CD4-positive, alpha-beta T cell treated with Interleukin-10 for 1 hour (primary cell): ENCODE measurements at places on chromosomes 16 and 17.
A peak's percentile ranks its signal among the peaks of the same experiment; 100 is the strongest.

DNA sequence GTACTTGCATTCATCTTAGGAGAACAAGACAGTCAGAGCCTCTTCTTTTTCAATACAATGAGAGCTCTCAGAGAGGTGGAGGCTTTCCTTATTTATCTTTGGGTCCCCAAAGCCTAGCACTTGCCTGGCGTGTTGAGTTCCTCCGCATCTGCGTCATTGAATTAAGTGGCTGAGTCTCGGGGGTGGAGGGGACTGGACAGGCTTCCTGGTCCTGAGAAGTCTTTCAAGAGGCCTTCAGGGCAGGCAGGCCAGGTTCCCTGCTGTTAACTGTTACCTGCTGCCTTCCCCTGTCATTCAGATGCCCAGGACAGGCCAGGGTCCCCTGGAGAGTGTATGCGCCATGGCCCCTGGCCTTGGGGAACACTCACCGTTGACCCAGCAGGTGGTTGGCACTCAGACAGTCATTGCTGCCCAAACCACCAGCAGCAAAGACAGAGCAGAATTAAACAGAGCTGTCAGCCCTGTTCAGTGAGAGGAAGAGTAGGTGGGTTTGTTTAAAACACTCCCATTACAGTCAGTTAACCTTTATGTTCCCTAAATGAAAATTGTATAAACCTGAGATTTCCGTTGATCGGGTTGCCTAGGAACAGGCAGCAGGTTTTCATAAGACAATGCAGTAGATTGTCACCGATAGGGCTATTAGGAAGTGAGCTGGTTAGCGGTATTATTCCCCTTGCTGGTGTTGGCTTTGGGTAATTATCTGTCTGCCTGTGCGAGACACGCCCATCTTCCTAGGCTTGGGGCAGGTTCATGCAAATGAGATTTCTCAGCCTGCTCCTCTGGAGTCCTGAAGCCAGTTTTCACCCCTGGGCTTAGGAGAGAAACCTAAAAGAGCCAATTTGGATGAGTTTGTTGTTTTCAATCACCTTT, 132.7 kb downstream of the CCDC182 start:
- DNase-seq: peak; percentile 75

DNA sequence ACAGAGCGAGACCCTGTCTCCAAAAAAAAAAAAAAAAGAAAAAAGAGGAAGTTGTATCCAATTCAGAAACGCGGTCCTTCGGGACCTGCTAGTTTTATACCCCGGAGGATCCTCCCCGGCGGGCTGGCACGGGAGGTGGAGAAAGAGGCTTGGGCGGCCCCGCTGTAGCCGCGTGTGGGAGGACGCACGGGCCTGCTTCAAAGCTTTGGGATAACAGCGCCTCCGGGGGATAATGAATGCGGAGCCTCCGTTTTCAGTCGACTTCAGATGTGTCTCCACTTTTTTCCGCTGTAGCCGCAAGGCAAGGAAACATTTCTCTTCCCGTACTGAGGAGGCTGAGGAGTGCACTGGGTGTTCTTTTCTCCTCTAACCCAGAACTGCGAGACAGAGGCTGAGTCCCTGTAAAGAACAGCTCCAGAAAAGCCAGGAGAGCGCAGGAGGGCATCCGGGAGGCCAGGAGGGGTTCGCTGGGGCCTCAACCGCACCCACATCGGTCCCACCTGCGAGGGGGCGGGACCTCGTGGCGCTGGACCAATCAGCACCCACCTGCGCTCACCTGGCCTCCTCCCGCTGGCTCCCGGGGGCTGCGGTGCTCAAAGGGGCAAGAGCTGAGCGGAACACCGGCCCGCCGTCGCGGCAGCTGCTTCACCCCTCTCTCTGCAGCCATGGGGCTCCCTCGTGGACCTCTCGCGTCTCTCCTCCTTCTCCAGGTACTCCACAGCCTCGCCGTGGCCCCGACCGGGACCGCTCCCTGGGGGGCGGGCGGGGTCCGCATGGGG, at the start of gene CDH3:
TSS of gene CDH3 (plus strand) at position 596 of the 779 bp plus-strand sequence. CDS start at position 666, 70 bp downstream.
- DNase-seq: peak; percentile 32

DNA sequence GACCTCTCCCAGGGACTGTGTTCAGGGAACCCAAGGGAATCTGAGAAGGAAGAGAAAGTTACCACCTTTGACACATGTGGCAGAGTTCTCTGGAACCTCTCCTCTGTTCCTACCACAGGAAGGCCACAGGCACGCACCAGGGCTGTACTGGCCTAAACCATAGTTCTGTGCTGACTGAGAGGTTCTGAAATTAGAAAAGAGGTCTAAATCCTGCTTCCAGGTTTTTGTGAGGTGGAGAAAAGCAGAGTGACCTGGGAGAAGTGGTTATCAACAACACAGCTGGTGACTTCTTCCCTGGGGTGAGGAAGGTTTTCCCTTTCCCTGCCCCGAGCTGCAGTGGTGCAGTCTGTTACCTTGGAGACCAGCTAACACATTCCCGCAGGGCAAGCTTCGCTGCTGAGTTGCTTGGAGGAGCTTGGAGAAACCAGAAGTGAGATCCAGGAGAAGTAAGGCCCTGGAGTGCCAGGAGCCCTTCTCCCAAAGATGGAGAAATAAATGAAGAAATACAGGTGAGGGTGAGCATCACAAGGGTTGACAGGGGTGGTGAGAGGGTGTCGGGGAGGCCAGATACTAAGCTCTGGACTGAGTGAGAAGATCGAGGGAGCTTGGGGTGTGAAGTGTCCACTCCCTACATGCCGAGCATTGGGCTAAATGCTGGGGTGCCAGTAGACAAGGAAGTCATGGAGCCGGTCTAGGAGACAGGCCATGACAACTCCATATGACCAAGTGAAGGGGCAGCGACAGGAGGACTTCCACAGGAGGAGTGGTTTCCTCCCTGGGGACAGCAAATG, at the start of gene VWA3A:
TSS of gene VWA3A (plus strand) at position 399 of the 791 bp plus-strand sequence. CDS start at position 496, 97 bp downstream.
- DNase-seq: no peak

- no peak for DNase-seq
These were observed 1.5 kb upstream of the BICDL2 start for GRCh38 chr16:3038256-3038655.

DNA sequence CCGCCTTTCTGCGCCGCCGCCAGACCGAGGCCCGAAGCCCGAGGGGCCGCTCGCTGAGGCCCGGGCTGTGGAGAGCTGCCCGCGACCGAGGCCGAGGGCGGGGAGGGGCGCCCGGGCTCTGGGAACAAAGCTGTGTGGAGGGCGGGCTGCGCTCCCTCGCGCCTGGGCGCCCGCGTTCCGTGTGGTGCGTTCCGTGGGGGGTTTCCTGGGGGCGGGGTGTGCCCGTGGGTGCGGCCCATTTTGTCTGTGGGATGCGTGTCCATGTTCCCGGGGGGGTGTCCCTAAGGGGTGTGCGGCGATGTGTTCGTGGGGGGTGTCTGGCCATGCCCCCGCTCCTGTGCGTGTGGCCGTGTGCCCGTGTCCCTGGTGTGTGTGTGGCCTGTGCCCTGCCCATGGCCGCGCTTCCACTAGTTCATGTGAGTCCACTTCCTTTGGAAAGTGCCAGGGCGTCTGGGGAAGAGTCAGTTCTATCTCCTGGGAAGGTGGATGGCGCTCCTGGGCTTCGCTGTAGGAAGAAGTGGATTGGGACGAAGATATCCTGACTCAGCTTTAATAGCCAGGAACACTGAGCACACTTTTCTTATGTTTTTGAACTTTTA, 520 bp downstream of the JPT2 start:
- DNase-seq: peak; percentile 51

DNA sequence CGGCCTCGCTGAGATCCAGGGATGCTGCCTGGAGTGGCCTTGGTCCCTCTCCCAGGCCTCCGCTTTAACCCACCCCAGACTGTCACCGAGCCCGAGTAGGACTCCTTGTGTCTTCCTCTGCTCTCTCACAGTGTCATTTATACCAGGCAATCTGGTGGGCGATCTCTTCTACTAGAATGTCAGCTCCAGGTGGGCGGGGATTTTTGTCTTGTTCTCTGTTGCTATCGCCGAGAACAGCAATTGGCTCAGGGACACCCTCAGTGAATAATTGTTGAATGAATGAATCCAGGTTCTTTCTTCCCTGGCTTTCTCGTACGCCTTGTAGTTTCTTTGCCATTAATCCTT, 591 bp downstream of the DHX38 start:
- peak; percentile 21 for DNase-seq

DNA sequence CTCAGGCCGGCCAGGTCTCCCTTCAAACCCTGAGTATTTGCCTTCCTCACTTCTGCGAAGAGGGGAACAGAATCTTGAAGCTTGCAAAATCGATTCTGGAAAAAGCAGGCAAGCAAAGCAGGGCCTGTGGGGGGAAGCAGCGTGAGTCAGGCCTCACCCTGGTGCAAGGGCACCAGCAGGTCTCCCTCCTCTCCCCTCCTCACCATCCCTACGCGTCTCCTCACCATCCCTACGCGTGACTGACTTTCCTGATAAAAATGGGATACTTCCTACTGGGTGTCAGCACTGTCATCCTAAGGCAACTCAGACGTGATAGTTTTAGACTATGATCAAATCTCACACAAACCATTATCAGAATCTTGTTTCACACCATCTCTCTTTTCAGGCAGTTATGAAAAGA, 12.1 kb downstream of the CMTM3 start:
- DNase-seq: no peak

DNA sequence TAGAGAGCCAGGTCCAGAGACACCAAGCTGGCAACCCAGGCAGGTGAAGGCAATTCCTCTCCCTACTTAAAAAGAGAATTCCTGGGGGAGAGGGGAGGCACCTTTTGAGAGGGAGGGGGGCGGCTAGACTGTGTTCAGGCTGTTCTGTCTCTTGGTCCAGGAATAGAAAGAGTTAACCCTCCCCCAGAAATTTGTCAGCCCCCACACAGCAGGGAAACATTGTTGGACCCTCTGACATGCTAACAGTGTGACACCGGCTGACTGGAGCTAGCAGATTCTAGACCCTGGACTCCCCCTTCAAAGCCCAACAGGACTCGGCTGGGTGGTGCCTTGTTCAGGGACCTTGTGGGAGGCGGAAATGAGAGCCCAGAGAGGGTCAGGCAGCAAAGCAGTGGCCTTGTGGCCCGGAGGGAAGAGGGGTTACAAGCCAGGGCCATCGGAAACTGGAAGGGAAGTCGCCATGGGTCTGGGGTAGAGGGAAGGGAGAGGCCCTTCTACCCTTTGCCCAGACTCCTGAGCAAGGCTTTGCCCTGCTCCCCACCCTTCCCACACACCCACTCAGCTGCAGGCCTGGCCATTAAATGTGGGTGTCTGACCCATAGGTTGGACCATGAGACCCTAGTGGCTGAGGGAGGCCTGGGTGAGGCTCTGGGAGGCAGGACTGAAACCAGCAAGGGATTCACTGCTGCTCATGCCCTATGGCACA, 44.6 kb downstream of the RAI1 start:
- DNase-seq: no peak

- DNase-seq: no peak
These were observed 16.7 kb upstream of the TOB1 start for GRCh38 chr17:50882851-50883250.

DNA sequence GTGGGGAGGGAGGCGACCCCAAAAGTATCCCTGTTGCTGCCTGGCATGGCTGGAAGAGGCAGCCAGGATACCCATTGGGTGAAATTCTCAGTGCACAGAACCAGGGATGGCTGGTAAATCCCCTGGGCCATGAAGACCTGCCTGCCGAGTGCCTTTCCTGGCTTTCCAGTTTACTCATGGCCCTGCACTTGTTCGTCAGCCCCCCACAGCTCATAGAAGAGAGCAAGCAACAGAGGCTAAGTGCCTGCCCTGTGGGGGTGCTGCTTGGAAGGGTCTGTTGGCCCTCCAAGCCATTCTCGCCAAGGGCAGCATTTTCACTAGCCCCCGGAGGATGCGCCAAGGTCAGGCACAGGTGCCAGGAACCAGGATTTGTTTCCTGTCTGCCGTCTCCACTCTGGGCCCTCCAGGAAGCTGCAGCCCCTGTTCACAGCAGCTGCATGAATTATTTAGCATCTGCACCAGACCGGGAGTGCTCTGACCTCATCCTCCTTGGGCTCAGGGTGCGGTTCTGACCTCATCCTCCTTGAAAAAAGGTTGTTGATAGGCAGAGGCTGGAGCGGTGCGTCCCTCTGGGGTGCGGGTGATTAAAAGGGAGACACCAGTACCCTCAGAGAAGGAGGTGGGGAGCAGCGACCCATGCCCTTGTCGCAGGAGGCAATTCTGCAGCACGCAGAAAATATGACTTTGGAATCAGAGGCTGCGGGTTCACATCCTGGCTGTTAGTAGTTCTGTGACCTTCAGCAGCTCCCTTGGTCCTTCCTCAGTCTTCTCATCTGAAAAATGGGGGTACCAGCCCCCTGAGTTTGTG, 14.2 kb upstream of the CD300A start:
- peak; percentile 13 for DNase-seq

DNA sequence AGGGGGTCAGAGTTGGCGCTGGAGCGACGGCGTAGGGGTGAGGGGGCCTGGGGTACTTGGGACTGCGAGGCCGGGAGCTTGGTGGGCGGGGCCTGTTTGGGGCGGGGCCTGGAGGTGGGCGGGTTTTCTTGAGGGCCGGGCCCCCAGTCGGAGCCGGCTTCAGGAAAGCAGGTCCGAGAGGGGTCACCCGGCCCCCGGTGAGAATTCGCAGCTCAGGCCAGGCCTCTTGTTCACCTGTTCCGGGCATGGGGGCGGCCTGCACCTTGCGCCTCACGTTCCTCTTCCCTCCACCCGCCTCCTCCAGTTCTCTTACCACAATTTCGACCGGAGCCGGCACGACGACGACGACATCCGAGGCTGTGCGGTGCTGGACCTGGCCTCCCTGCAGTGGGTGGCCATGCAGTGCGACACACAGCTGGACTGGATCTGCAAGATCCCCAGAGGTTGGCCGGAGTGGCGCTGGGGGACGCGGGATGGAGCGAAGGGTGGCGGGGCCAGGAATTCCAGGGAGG, 52.5 kb downstream of the MRC2 start:
- no peak for DNase-seq

GRCh38 chr16:12176051-12176450, 199.5 kb downstream of the SNX29 start:
- DNase-seq: no peak

DNA sequence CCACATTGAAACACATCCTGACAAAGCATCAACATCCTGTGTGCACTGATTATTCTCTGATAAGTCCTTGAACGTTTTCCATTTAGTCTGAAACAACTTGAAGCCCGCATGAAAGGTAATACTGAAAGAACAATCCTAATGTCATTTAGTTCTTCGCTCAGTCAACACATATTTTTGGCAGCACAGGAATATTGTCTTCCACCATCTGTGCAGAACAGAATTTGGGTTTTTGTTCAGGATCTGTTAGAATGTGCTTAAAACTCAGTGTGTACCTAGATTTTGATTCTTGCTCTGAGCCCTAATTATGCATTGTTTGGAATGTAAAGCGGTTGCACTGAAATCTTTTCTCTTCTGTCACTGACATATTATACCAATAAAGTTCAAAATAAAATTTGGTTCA, 1036.6 kb downstream of the CDH11 start:
- DNase-seq: no peak

DNA sequence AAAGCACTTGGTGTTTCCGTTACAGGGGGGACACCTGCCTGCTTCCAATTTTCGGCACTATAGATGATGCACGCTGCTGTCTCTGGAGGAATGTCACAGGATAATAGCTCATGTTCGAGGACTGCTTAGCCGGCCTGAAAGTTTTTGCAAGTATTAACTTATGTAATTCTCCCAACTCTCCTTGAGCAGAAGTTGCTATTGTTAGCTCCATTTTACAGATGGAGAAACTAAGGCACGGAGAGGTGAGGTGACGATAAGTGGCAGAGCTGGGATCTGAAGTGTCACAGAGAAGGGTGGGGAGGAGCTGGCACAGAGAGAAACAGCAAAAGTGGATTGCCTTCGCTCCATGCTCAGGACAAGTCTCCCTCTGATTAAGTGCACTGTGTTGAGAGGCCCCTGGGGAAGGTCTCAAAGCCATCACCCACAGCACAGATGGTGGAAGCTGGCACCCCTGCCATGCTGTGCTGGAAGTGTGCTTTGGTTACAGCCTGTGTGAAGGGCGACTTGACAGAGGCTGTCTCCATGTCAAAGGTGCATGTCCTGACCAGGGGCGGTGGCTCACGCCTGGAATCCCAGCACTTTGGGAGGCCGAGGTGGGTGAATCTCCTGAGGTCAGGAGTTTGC, 40.8 kb upstream of the MEAK7 start:
- DNase-seq: no peak
